ENCODE measurements at places on chromosomes 4 and X.

DNA sequence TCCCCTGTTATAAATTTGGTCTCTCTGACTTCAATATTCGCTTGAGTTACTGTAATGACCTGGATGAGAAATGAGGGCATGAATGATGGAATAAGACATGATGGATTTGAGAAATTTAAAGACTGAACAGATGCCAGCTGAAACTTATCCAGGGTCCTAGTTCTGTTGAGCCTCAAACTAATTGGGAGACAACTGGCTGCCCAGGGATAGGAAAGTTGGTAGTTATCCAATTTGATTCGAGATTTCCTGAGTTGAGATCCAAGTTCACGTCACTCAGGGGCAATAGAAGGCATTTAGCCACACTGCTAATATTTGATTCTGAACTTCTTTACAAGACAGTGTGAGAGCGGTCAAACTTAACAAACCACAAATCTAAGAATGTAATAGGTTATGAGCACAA, 159.0 kb upstream of the CXCL13 start:
- no peak for DNase-seq

DNA sequence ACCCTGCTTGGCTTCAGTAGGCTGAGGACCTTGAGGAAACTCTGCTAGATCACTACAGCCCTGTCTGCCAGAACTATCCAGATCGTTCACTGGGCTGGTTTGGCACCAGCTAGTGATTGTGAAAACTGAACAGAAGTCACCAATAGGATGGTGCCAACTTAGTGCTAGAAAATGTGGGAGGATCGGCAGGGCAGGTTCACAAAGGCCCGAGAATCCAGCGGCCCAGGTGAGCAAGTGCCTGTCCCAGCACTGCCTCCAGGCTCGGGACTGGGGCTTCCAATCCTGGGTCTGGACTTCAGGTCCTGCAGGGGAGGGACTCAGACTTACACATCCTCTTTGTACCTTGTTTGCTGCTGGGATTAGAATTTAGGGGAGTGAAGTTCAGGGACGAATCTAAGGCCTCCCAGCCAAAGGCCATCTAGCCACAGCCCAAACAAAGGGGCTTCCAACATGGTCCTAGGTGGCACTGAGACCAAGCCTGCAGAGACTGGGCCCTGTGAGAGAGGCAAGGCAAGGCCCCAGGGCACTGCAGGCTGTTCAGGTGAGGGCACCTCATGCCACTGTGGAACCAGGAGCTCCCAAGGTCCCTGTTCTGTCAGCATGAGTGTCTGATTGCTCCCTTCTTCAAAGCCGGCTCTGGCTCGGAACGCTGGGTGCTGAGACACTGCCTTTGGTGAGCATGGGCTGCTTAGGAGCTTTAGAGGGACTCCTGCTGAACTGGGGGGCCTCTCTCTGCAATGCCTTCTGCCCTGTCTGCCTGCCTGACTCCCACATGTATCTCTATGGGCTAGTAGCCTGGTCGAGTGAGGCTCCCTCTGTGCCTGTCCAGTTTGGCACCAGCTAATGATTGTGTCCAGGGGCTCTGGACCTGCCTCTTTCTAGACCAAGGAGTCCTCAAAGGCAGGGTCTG, 20.7 kb upstream of the ZNF185 start:
- no peak for DNase-seq

DNA sequence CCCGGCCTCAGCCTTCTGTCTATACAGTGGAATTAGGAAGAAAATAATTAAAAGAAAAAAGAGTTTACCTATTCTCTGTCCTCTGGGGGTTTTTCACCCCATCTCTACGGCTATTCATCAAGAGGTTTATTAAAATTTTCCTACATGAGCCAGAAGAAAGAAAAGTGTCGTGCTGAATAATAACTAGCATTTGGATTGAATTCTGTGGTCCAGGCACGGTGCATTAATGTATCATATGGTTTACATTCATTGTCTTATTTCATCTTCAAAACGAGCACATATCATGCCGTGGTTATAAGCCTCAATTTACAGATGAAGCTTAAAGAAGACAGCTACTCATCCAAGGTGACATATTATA, 5.4 kb upstream of the NAA15 start:
- no peak for DNase-seq

- DNase-seq: no peak
Observed at GRCh38 chr4:183344523-183345255, 22.5 kb upstream of the CLDN24 start.

DNA sequence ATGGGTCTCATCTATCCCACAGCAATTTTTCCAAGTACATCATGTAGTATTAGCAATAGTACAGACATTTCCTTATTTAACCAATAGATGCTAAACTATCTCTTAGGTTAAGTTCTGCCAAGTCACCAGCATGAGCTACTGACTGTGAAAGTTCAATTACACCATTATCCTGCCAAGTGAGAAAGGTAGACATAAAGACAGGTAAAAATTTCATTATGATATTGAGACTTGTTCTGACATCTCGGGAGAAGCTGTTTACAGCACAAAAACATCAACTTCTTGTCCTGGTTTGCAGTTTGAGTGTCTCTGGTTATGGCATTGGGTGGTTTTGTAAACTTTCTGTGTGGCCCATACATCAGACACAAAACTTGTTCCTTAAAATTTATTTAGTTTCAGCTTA, 622.4 kb upstream of the PCDH10 start:
- DNase-seq: no peak

GRCh38 chr4:42088386-42088785, 64.1 kb downstream of the BEND4 start:
- DNase-seq: no peak

DNA sequence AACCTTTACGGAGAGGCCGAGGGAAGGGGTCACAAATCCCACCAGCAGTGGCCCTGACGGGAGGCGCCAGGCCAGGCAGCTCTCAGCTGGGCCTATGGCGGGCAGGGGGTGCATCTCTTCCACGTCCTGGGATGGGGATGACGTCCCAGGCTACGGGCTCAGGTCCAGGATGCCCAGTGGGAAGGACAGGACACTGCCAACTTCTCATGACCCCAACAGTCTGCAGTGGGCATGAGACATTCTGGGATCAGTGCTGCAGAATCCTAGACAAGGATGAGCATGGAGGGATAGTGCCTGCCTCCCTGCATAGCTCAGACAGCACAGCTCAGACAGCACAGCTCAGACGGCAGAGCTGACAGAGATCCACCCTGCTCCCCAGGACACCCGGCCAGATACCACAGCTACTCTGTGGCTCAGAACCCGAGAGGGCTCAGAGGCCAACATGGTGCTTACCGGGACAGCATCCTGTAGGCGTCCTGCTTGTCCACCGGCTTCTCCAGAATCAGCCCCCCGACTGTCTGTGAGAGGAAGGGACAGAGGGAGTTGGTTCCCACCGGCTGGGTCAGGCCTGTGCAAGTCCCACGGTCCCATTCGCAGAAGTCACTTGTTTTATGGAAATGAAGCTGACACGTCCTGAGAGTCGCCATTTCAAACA, 17.3 kb downstream of the ASMTL start:
- DNase-seq: no peak

- DNase-seq: no peak
Observed at GRCh38 chr4:121801715-121802075, 572 bp downstream of the EXOSC9 start.

GRCh38 chr4:81946996-81947395, 426.8 kb downstream of the HNRNPD start:
- no peak for DNase-seq

DNA sequence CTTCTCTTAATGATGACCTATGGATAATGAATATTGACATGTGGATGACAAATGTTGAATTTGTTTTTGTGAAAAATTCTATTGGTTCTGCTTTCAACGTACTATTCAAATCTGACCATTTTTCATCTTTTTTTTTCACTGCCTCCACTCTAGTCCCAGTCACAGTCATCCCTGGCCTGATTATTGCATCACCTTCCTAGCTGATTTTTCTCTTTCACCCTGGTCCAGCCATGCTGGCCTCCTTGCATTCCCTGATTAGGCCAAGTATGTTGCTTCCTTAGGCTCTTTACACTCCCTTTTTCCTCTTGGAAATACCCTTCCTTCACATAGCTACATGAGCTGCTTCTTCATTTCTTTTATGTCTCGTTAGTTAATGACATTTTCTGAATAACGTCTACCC, 58.1 kb upstream of the MAP9 start:
- no peak for DNase-seq

DNA sequence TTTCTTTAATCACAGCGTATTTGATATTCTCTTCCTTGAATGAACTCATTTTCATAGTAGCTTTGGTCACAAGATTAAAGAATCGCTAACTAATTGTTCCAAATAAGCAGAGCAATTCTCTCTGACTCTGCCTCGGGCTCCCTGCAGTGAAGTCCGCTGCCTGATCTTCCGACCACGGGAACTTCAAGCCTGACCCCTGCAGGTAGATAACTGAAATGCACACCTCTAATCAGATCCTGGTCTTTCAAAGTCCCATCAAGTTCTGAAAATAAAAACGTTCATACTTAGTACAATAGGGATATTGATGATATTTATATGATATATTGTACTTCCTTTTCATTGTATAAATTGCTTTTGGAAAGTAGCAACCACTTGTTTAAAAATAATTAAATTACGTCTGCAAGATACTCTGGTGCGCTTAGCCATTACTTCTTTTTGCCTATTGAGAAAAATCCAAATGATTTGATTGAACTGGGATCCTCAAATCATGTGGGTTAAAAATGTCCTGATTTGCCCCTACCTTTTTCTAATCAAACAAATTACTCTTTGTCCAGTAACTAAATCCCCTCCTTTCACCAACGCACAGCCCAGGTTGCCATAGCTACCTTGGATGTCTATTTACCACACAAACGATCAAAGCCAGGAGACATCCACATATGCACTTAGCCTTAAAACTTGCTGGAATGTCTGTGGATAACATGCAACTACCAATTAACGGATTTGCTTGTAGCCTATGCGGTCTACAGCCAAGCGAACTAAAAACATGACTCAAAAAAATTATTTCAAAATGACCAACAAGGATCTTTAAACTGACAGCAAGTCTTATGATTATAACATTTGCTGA, 4.2 kb downstream of the MID1 start:
- no peak for DNase-seq

- no peak for DNase-seq
Observed at GRCh38 chrX:107715331-107716117, 60.1 kb downstream of the TSC22D3 start.

GRCh38 chrX:100405424-100405823, 4.6 kb downstream of the PCDH19 start:
- no peak for DNase-seq

DNA sequence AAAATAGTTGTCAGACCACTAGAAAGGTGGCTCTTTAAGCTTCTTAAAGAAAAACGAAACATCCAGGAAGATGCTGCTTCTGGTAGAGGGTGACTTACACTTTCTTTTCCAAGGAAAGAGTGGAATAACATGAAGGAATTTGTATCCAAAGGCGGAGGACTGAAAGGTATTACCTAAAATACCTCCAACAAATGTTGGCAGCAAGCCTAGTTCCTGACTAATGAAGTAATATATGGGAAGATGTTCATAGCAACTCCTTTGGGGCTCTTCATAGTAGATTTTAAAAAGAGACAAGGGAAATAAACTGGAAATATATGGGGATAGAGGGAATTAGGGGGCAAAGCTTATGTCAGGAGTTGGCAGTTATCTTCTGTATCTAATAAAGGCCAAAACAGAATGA, 116.2 kb downstream of the AASDH start:
- DNase-seq: no peak

DNA sequence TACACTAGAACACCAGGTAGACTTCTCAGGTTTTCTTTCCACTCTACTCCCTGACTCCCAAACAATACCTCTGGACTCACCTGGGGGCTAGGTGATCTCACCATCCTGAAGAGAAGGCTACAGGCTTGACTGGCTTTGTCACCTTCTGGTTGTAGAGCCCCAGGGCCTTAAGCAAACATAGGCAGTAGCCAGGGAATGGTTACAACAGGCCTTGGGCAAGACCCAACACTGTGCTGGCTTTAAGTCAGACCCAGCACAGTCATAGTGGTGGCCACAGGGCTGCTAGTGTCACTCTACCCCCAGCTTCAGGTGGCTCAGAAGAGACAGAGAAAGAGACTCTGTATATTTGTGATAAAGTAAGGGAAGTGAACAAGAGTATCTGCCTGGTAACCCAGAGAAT, 118.1 kb upstream of the EMCN start:
- no peak for DNase-seq

GRCh38 chr4:112651641-112652040, 14.7 kb downstream of the LARP7 start:
- DNase-seq: no peak

DNA sequence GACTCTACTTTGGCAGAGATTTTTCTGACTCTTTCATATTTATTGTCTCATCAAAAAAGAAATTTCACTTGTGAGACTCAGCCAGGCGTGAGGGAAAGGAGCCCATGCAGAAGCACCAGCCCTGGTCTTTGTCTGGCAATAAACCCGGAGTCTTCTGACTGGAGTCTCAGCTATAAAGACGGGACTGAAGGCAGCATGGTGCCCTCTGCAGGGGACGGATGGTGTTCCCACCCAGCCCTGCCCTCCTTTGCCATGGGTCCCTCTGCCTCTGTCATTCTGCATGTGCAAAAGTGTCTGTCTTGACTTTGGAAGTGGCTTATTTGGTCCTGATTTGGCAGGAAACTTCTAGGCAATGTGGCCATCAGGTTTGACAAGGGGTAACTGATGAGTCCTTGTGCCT, 14.2 kb downstream of the ZNF185 start:
- DNase-seq: no peak

DNA sequence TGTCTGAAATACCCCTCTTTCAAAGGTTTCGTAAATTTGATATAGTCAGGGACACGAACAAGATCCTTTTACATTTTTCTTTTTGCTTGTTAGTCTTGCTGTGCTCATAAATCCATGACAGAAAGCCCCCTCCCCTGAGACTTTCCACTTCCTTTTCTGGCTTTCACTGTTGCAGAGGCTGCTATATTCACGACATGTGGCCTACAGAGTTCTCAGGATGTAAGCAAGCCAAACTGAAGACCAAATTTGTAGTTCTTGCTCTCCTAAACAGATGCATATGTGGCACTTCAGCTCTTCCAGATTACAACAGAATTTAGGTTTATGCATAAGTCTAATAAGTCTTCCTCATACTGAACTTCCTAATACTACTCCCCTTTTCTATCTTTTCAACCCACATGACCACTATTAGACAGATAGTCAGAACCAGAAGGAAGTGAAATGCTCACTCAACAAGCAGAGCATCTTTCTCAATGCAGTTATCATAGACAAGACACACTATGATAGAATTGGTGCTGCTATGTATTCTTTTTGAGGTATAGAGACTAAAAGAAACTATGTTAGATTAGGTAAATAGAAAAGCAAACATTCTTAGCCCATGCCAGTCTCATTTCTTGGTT, 15.0 kb downstream of the BTK start:
- no peak for DNase-seq

- DNase-seq: no peak
Observed at GRCh38 chrX:30822764-30823163, 66.3 kb downstream of the TAB3 start.

DNA sequence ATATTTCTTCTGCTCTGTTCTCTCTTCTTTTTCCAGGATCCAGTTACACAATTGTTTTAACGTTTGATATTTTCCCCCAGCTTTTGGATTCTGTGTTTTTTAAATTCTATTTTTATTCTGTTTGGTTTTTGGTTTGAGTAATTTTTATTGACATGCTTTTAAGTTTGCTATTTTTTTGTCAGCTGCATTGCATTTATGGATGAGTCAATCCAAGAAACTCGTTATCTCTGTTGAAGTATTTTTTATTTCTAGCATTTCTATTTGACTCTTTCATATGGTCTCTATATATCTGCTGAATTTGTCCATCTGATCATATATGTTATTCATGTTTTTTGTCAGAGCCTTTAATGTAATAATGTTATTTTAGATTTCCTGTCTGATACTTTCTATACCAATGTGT, 65.6 kb downstream of the DDIT4L start:
- no peak for DNase-seq

GRCh38 chr4:32226204-32226603, 1506.0 kb downstream of the PCDH7 start:
- DNase-seq: no peak

GRCh38 chrX:107625739-107626138, 2.6 kb upstream of the PRPS1 start:
- DNase-seq: no peak
